Islet precursor cell (in vitro differentiated cells): ENCODE measurements at places on chromosomes 7 and 10.

- no peak for DNase-seq
These were observed 315.0 kb downstream of the PTPRN2 start for GRCh38 chr7:158272509-158273137.

DNA sequence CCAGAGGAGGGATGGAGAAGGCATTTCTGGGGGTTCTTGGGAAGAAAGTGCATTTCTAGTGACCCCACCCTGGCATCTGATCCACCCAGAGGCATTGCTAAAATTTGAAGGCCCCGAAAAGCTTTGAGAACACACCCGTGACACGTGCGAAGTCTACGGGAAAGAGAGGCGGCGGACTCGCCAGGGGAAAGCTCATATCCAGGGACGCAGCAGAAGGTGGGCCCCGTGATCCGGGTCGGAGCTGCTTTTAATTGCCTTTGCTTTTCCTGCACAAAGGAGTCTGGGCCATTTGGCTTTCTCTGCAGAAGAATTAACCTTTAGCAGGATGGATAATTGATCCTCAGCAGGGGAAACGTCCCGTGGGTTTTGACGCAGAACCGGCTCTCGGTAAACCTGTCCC lies 50.3 kb downstream of the CARD11 start:
- no peak for DNase-seq

GRCh38 chr10:98314532-98315284 lies 46.7 kb upstream of the LOXL4 start:
- DNase-seq = no peak

DNA sequence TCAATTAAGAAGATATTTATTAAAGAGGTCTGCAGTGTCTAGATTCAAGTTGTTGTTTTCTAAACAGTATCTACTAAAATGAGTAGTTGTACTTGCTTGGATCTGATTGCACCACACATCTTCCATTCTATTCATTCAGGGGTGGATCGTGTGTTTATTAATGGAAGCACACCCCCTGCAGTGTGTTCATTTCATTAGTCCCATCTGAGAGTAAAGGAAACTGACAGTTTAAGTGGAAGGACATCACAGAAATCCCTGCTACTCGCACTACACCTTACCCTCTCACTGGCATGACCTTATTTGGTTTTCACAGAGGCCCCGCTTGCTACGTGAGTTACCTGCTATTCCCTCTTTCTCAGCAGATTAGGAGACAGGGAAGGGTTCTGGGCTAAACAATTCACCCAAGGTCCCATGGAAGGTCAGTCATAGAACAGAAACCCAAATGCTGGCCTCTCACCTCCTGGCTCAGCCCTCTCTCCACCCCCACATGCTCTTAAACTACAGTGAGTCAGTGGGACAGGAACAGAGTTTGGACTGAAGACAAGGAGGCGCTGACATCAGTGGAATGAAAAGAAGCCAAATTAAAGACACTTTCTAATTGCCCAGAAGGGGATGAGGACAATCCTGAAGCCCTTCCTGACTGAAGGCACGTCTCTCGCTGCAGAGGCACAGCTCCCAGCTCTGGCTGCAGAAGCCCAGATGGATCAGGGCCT lies 369.2 kb upstream of the NRP1 start:
- peak; percentile 81 for DNase-seq

GRCh38 chr7:281637-282036 lies 8.3 kb upstream of the FOXL3 start:
- no peak for DNase-seq

GRCh38 chr10:72013202-72013945 lies 49.2 kb downstream of the CHST3 start:
- no peak for DNase-seq

- no peak for DNase-seq
These were observed 8.3 kb downstream of the IQCE start for GRCh38 chr7:2566890-2567678.

DNA sequence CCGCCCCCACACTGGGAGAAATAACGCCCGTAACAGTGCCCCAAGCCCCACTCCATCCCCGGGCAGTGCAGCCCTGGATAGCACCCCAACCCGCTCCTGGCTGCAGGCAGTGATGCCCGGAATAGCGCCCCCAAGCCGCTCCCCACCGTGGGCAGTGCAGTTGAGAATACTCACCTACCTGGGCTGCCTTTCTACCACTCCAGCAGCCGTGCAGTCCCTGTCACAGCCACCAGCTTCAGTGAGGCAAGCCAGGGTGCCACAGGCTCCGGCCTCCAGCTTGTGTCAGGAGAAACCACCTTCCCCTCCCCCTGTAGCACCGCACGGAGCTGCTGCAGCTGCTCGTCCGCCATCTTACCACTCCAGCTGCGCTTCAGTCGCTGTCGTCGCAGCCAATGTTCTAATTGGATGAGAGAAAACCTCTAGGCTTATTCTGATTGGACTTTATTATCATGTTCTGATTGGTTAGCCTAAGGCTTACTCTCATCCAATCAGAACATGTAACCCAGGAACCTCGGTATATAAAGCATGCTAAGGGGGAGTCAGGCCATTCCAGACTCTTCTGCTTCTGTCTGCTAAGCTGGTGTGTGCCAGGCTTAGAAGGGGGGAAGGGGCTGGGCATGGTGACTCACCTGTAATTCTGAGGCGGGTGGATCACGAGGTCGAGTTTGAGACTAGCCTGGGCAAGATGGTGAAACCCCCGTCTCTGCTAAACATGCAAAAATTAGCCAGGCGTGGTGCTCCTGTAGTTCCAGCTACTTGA lies 53.2 kb upstream of the ZNF33B start:
- DNase-seq = no peak

DNA sequence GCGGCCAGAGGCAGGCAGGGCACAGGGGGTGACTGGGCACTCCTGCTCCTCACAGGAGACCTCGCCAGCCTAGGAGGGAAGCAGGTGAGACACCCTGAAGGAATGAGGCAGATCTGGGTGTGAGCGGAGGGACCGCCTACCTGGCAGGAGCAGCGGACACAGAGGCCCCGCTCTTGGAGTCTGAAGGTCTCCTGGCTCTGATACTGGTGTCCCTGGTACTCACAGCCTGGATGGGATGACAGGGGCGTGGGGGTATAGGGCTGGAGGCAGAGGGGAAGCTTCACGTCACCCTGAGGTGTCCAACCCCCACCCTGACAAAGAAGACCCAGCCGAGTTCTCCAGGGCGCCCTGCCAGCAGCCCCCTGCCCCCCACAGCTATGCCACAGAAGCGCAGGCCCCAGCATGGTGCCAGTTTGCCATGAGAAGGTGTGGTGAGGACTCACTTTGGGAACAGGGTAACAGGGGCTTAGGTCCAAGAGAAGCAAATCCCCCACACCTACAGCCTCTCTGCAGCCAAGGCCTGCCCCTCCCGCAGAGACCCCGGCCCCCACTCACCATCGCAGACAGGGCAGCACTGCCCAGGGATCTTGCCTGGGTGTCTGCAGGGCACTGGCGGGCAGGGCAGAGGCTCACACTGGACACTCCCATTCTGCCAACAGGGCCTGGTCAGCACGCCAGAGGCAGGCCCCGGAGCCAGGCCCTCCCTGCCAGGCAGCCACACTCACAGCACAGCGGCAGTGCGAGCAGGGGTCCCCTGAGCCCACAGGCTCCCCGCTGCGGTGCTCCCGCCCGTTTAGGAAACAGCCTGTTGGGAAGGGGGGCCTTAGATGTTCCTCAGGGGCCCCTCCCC lies 17.0 kb downstream of the KCP start:
- peak; percentile 55 for DNase-seq

DNA sequence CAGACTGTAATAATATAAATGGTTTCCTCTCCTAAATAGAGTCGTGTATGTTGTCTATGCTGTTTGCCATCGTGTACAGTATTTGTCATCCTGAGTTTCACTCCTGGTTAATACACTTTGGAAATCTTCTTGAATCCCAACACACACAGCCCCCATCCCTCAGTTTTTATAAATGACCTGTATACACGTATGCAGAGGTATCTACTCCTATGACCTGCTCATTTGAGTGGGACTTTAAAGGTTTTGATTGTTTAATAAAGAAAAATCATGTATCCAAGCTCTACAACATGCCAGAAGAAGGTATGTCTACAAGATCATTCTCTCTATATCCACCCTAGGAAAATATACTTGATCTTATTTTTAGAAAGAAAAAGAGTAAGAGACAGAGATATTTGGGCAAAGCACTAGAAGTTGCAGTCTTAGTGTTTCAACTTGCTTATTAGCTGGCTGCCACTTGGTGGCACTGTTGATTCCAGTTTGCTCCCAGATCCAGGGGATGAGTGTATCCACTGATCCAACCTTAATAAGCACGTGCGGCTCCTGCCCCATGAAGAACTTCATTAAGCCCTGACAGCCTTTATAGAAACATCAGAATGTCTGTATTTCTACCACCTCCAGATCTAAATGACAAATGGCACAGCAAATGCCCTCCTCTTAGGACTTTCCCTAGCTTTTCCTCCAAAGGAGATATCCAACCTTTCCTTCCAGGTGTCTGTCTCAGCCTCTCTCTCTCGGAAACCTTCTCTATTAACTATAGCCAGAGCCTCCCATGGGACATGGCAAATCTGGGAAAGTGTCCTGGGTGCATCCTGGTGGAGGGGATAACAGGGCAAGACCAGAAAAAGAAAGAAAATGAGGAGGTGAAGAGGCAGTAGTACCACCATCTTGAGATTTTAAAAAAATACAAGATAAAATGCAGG lies 181.6 kb upstream of the NEBL start:
- DNase-seq = peak; percentile 81

DNA sequence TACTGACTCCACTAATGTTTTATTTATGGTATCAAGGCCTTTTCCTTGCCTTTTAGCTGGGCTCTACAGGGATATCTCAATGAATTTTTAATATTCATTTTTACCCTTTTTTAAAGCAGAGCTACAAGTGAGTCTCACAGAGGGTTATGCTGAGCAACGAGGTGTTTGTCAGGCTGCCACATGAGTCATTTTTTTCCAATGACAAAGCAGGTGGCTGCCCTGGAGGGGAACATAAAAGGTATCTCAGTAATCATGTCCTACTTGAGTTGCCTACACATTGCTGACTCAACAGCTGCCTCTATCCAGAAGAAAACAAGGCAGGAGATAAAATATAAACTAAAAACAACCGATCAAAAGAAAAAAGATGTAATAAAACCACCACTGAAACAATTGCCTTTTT lies 1004.9 kb upstream of the POT1 start:
- peak; percentile 62 for DNase-seq

- no peak for DNase-seq
These were observed 6.6 kb upstream of the PON1 start for GRCh38 chr7:95330961-95331337.

DNA sequence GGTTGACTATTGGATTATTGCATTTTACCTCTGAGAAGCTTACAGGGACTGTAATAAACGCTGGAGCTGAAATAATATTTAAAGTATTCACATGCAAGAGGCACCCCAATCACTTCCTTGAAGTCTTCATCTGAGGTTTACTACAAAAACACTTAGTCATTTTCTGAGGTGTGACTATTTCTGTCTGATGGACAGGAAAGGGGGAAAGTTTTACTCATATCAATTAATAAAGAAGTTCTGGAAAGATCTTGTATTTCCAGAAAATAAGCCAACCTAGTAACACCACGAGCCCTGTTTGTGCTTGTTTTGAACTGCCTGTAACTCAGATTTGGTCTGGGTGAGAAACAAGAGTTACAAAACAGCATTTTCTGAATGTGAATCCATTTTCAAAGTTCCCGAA lies 63.9 kb upstream of the PRKCQ start:
- DNase-seq = no peak

GRCh38 chr10:70978816-70979480 lies 90.6 kb upstream of the PCBD1 start:
- DNase-seq = no peak

GRCh38 chr7:37642028-37642540 lies 41.5 kb upstream of the GPR141 start:
- DNase-seq = peak; percentile 58

- no peak for DNase-seq
These were observed 61.8 kb downstream of the PYROXD2 start for GRCh38 chr10:98353170-98353569.

DNA sequence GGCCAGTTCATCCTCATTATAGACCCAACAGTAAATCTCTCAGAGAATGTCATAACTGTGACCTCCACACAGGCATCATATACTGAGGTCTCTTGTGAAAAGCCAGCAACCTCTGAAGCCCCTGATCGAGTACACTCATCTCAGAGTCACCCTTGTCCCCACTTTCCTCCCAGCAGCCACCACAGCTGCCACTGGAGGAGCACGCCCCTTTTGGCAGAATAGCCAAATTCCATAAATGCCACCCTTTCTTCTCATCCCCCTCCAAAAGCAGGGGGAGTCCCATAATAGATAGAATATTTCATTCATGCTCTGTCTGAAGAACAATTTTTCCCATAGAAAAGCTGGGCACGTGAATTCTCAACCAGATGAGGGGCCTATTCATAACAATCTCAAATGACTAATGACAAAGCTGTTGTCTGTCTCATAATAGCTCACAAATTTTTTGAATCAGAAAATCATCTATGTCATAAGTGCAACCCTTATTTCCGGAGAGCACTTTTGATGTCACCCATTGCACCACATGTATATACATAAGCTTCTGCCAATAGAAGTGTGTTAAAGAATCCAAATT lies 47.4 kb downstream of the SGMS1 start:
- DNase-seq = no peak

DNA sequence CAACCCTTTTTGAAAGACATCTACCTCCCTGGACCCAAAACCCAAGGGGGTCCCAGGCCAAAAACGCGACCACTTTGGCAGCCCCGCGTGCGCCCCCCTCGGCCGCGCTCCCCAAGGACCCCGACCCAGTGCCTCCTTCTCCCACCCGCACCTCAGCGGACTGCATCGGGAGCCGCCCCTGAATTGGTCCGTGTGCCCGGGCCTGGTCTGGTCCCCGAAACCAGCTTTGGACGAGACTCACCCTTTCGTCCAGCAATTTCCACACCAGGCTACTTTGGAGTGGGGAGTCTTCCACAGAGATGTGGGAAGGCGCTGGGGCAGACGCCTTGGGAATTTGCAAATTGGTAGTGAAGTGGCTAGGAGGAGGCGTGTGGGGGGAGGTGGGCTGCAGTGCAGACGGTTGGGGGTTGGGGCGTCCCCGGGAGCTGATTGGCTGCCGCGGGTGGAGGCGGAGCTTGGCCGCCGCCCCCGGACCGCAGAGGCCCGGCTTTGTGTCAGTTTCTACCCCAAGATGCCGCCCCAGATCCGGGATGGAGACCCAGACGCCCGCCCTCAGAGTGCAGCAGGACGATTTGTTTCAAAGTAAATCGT lies 16.9 kb downstream of the TCAF1 start:
- DNase-seq = peak; percentile 91
